ENCODE measurements at places on chromosomes 5 and 9.

- peak; percentile 18 for DNase-seq
Measured at GRCh38 chr5:24819841-24820240, 175.1 kb upstream of the CDH10 start.

GRCh38 chr5:177996660-177997318, 747 bp upstream of the PROP1 start:
- no peak for DNase-seq

- DNase-seq, result no peak
Measured at GRCh38 chr5:131400585-131400984, 136.7 kb downstream of the CDC42SE2 start.

GRCh38 chr5:156589946-156590216, 260.2 kb upstream of the PPP1R2B start:
- DNase-seq, result no peak

- DNase-seq, result peak; percentile 13
Measured at GRCh38 chr9:112091810-112092209, 83.3 kb downstream of the SUSD1 start.

GRCh38 chr5:166068547-166069335, 2222.7 kb upstream of the WWC1 start:
- no peak for DNase-seq

DNA sequence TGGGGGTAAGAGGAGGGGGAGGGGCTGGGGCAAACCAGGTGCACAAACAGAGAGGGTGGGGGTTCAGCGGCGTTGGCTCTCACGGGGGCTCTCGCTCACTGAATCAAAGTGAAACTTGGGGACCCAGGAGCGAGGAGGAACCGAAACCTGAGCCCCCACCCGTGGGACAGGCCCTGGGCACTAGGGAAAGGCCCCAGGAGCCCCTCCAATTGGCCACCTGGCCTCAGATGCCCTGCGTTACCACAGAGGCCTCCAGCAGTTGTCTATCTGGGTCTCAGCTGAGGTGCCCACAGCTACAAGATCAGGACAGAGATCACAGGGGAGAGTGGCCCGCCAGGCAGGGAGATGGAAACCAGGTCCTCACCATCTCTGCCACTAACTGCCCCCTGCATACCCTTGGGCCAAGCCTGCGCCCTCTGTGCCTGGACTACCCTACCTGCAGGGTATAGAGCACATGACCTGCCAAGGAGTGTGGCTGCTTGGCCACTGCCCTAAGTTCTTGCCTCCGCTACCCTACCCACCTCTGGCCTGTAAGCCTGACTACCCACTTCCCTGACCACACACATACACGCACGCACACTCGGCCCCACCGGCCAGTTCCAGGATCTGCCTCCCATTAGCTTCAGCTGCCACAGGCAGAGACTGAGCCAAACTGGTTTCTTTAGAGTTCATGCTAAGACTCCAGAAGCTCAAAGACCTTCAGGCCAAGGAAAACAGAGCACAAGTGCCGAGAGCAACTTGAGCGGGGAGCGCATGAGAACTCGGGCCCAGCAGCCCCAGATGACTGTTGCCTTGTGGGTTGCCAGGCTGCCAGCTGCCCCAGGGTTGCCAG, 39.9 kb downstream of the PAX5 start:
- DNase-seq, result no peak

DNA sequence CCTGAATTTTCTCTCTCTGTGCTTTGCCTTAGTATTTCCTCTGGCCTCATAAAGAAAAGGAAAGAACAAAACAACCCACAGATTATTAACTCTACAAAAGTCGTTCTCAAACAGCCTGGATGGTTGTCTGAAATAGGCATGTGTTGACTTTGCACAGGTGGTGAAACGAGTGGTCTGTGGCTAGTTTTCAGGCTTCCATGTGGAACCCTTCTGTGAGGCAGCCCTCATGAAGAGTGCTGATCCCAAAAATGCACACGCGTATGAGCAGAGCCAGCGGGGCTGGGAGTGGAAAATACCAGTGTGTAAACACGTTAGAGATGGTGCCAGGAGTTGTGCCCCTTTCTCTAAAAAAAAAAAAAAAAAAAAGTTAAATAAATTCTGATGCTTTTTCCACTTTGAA, 4.9 kb upstream of the PSAT1 start:
- DNase-seq, result peak; percentile 29

- no peak for DNase-seq
Measured at GRCh38 chr9:111909444-111909843, 12.8 kb downstream of the UGCG start.

DNA sequence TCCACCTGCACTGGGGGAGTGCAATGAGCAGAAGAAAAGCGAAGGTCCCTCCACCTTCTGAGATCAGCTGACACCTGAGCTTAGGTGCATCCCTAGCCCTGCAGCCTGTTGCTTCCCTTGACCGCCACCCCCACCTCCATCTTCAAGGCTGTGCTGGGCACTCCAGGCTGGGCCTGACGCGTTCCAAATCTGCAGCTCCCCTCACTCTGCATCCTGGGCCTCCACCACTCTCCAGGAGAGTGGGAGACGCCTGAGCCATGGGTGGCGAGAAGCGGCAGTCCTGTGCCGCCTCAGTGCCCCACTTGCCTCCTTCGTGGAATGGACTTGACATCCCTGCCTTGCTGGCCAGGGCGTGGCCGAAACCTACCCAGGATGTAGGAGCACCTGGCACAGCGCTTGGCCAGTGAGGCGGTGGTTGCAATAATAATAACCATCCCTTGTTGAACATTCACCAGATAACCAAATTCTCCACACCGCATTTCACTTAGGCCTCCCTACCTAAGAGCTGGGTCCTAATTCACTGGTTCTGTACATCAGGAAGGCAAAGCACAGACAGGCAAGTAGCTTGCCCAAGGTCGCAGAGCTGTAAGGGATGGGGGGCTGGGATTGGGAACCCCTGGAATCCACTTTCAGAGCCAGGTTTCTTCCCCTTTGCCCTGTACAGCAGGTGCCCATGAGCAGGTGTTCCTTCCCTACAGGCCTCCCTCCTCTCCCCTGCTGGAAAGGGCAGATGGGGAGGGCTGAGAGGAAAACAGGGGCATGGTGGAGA, 11.7 kb downstream of the B4GALT7 start:
- no peak for DNase-seq

DNA sequence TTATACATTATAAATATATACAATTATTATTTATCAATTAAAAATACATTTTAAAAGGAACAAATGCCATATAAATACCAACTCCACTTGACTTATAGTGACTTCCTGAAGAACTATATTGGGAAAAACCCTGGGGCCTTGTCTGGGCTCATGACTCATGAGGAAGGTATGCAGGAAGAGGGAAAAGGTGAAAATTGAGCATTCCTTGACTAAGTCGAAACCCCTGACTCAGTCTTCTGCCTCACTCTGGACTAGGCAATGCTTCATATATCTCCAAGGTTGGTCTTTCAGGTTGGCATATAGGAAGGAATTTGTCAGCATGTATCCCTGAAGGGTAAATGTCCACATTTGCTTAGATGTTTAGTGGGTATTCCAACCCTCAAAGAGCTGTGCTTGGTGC, 78.5 kb downstream of the SH3TC2 start:
- no peak for DNase-seq

DNA sequence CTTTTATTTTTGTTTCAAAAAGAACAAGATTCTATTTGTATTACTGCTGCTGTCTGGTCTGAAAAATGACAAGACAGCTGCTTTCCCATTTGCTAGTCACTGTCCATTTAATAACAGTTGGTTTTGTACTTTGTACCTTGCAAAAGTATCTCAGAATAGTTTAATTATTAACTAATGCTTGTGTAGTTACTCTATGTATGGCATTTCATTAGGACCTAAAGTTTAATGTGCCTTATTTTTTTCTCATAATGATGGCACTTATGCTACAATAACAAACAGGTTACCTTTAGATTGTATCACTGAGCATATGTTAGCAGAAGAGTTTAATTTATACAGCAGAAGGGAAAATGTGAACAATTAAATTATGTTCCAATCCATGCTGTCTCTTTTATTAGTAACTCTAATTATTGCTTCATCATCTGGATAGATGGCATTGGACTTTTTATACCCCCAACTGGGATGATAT, 134.2 kb downstream of the CDH10 start:
- no peak for DNase-seq

DNA sequence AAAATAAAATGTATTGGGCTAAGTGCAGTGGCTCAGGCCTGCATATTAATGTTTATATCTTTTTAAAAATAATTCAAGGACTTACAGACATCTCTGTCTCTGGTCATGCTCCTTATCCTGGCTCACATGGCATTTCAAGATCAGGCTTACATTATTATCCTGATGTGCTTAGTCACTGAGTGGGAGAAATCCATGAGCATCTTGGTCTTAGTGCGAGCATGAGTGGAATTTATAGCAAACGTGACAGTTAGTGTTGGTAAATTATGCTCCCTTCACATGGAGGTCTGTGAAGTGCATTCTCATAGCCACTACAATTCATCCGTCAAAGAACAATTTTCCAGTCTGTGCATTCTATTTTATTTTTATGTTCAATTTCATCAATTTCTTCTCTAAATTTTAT, 237.8 kb upstream of the EDIL3 start:
- DNase-seq, result no peak

GRCh38 chr9:79220666-79221065, 351.1 kb upstream of the TLE4 start:
- no peak for DNase-seq

Data from NCI-H2081 (cell line).